Activated B cell treated with CpG ODN at 0.5 μM for 24 hours (primary cell): ENCODE measurements at places on chromosomes 4 and X.

DNA sequence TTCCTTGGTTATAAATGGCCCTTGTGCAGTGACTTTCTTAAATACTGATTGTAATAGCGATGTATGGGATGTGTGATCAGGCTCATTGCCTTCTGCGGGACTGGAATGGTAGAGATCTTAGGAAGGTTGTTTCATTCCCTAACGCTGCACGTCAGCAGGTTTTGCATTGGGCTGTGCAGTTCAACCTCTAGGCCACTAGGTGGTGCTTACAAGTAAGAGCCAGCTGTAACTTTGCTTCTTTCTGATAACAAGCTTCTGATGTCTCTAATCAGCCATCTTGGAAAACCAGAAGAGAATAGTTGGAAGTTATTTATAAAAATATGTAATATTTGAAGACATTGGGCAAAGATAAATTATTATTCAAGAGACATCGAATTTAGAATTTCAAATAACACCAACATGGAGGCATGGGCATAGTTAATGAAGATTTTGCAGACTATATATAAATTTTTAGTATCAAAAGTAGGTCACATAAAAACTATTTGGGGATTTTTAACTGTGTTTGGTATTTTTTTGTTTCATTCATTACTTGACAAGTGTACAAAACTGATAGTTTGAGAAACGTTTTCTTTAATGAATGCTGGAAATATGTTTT, 339.7 kb upstream of the PCDH7 start:
- no peak overlapping the region for H3K27ac ChIP-seq
- H3K27me3 ChIP-seq: no peaks in the 10 kb centered on the region
- no peaks in the 10 kb centered on the region for H3K4me1 ChIP-seq
- H3K4me3 ChIP-seq: no peak overlapping the region
- H3K36me3 ChIP-seq: no peaks in the 10 kb centered on the region

DNA sequence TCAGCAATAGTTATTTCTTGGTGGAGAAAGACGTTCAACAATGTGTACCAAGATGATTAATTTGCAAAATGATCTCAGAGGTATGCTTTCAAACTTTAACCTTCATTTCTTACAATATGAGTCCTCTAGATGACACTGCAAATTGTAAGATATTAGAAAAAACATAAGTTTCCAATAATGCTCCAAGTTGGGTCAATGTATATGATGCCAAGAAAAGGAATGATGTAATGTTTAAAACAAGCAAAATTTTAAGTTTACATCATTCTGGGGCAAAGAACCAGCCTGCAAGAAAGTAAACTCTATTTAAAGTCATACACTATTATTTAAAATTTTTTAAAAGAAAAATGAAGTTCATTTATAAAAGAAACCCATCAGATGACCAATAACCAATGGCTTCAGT, 56.1 kb downstream of the PRSS12 start:
- DNase-seq: no peak
- H3K36me3 ChIP-seq: no peaks in the 10 kb centered on the region

DNA sequence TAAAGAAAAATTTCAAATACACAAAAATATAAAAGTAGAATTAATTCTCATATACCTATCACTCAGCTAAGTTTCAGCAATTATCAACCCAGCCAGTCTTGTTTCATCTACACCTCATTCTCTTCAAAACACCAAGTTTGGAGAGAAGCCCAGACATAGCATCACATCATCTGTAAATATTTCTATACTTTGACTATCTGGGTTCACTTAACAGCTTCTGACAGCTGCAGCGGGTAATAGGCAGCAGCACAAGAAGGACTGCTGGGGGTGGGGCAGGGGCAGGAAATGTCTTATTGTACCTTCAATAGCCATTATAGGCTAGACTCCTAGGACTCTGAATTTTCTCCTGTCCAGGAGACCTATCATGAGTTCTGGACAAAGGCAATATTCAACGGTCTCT, 54.1 kb downstream of the PHF8 start:
- H3K27me3 ChIP-seq: no peaks in the 10 kb centered on the region
- H3K4me3 ChIP-seq: no peak overlapping the region
- H3K4me1 ChIP-seq: no peaks in the 10 kb centered on the region
- no peak for DNase-seq
- no peak overlapping the region for H3K27ac ChIP-seq

GRCh38 chrX:41312786-41313185, 21.2 kb upstream of the DDX3X start:
- no peak for DNase-seq
- H3K4me3 ChIP-seq: no peak overlapping the region
- H3K27me3 ChIP-seq: no peaks in the 10 kb centered on the region
- H3K27ac ChIP-seq: no peak overlapping the region
- no peaks in the 10 kb centered on the region for H3K4me1 ChIP-seq
- no peaks in the 10 kb centered on the region for H3K36me3 ChIP-seq

- H3K36me3 ChIP-seq: no peaks in the 10 kb centered on the region
- H3K27me3 ChIP-seq: no peaks in the 10 kb centered on the region
- no peaks in the 10 kb centered on the region for H3K4me1 ChIP-seq
- H3K27ac ChIP-seq: no peak overlapping the region
- no peak overlapping the region for H3K4me3 ChIP-seq
Measured at GRCh38 chr4:3009422-3009821, 46.1 kb downstream of the GRK4 start.

GRCh38 chr4:133598779-133599178, 449.7 kb downstream of the PCDH10 start:
- DNase-seq: no peak
- no peak overlapping the region for H3K27ac ChIP-seq
- H3K27me3 ChIP-seq: no peaks in the 10 kb centered on the region
- no peak overlapping the region for H3K4me3 ChIP-seq
- no peaks in the 10 kb centered on the region for H3K36me3 ChIP-seq
- H3K4me1 ChIP-seq: no peaks in the 10 kb centered on the region

GRCh38 chrX:10254739-10255138, 98.0 kb downstream of the CLCN4 start:
- no peaks in the 10 kb centered on the region for H3K36me3 ChIP-seq

- H3K36me3 ChIP-seq: no peaks in the 10 kb centered on the region
- no peak overlapping the region for H3K4me3 ChIP-seq
Measured at GRCh38 chr4:17336524-17336961, 175.3 kb downstream of the QDPR start.

DNA sequence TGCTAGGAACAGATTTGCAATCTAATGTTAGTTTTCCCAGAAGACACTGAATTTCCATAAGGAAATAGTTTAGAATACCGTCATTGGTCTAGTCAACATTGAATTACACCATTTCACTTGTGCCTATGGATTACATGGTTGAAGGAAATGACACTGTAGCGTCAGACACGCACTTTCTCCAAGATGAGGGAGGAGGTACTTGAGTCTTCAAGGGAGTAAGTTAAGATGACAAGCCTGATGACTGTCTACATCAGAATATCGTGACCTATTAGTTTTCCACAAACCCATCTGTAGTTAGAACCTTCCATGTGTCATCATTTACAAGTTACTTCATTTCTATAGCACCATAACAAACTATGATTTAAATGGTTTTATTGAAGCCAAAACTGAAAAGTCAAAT, 153.7 kb downstream of the AMELX start:
- H3K4me1 ChIP-seq: no peaks in the 10 kb centered on the region
- no peaks in the 10 kb centered on the region for H3K36me3 ChIP-seq
- no peak for DNase-seq
- no peak overlapping the region for H3K27ac ChIP-seq
- H3K27me3 ChIP-seq: no peaks in the 10 kb centered on the region

- DNase-seq: no peak
- H3K4me3 ChIP-seq: no peak overlapping the region
- no peak overlapping the region for H3K27ac ChIP-seq
- H3K4me1 ChIP-seq: no peaks in the 10 kb centered on the region
Measured at GRCh38 chrX:123432361-123433150, 248.5 kb downstream of the GRIA3 start.

GRCh38 chr4:4443821-4444220, 56.9 kb downstream of the NSG1 start:
- no peaks in the 10 kb centered on the region for H3K4me1 ChIP-seq
- no peaks in the 10 kb centered on the region for H3K27me3 ChIP-seq
- DNase-seq: no peak
- no peak overlapping the region for H3K27ac ChIP-seq
- H3K36me3 ChIP-seq: peaks cover 20% of the 10 kb centered on the region
- H3K4me3 ChIP-seq: no peak overlapping the region

DNA sequence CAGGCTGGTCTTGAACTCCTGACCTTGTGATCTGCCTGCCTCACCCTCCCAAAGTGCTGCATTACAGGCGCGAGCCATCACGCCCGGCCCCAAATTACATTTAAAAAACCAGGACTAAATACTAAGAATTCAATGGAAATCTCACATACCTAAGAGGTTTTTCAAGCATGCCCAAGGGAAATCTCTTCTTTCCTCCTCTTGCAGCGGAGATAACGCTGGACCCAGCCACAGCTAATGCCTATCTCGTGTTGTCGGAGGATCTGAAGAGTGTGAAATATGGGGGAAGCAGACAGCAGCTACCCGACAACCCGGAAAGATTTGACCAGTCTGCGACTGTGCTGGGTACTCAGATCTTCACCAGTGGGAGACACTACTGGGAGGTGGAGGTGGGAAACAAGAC, 7.4 kb downstream of the TRIML1 start:
- no peak for DNase-seq
- no peaks in the 10 kb centered on the region for H3K36me3 ChIP-seq
- no peaks in the 10 kb centered on the region for H3K4me1 ChIP-seq
- H3K4me3 ChIP-seq: no peak overlapping the region
- no peak overlapping the region for H3K27ac ChIP-seq
- no peaks in the 10 kb centered on the region for H3K27me3 ChIP-seq

DNA sequence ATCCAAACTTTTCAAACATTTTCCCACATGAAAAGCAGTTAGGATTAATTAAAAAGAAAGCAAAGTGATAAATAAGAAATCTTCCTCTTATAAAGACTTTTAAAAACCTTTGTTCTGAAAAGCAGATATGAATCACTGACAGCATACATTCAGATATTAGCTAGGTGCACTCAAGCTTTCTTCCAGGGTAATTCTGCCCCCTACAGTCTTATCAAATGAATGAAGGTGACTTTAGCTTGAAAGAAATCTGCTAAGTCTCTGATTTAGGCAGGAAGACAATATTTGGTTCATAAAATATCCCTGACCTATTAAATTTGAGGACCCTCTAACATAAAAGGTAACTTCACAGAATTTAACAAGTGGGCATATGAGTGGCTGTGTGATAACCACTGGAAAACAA, 209.1 kb upstream of the FAM47A start:
- H3K27me3 ChIP-seq: no peaks in the 10 kb centered on the region
- no peak for DNase-seq
- no peak overlapping the region for H3K4me3 ChIP-seq
- H3K36me3 ChIP-seq: no peaks in the 10 kb centered on the region

- H3K27me3 ChIP-seq: no peaks in the 10 kb centered on the region
- no peak overlapping the region for H3K27ac ChIP-seq
- no peaks in the 10 kb centered on the region for H3K36me3 ChIP-seq
- H3K4me1 ChIP-seq: no peaks in the 10 kb centered on the region
- H3K4me3 ChIP-seq: no peak overlapping the region
Measured at GRCh38 chrX:140804292-140804691, 94.7 kb downstream of the LINC00632 start.

DNA sequence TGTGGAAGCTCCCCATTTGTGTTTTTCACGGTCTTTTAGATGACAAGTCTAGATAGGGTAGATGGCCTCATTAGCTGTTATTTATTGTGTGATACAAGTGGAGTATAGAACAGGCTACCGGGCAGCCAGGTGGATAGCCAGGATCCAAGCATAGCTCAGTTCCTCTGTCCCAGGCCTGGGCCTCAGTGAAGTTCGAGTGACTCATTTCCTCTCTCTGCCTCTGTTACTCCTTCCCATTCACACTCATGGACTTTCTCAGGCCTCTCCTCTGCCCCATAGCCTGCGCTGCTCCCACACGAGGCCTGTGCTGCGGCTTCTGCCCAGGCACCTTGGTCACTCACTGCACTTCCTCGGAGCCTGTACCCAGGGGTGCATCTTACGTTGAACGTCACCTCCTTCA, 54.5 kb downstream of the TENM3 start:
- H3K4me3 ChIP-seq: no peak overlapping the region
- H3K36me3 ChIP-seq: no peaks in the 10 kb centered on the region
- no peaks in the 10 kb centered on the region for H3K4me1 ChIP-seq
- H3K27ac ChIP-seq: no peak overlapping the region

DNA sequence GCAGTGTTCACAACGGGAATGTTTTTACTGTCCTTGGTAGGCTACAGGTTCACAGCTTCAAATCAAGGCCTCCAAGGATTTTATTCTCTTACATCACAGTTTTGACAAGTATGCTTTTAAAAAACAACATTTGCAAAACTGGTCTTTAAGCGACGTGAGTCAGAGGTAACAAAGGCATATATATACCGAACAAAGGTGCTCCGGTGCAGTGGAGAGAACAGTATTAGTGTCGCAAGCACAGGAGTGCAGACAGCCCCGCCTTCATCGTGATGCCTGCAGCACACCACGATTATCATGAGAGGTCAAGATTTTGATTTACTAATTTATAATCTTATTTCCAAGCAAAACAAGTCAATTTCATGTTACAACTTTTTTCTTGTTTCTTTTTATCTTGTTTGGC, 90.8 kb downstream of the GATB start:
- no peak overlapping the region for H3K4me3 ChIP-seq
- DNase-seq: no peak
- peaks cover 8% of the 10 kb centered on the region for H3K36me3 ChIP-seq
- no peak overlapping the region for H3K27ac ChIP-seq
- no peaks in the 10 kb centered on the region for H3K27me3 ChIP-seq
- H3K4me1 ChIP-seq: no peaks in the 10 kb centered on the region

DNA sequence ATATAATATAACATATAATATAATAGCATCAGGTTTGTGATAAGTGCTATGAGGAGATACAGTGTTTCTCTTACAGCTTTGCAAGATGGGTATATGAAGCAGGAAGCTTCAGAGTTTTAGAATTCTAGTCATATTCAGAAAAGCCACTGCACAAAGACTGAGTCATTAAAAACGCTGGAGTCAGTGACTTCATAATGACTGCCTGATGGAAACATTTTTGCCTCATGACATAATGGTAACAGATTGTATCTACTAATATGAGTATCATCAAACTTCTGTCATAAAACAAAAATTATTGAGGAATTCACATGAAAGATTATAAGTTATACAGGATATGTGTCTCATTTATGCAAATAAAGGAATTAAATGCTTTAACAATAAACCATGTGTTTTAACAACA, 46.8 kb downstream of the EPHA5 start:
- H3K4me3 ChIP-seq: no peak overlapping the region
- no peaks in the 10 kb centered on the region for H3K4me1 ChIP-seq
- no peaks in the 10 kb centered on the region for H3K27me3 ChIP-seq
- no peak for DNase-seq
- H3K36me3 ChIP-seq: no peaks in the 10 kb centered on the region
- no peak overlapping the region for H3K27ac ChIP-seq

GRCh38 chrX:29535212-29536162, 679.9 kb upstream of the MAGEB2 start:
- H3K36me3 ChIP-seq: no peaks in the 10 kb centered on the region
- no peak for DNase-seq
- no peaks in the 10 kb centered on the region for H3K4me1 ChIP-seq
- no peak overlapping the region for H3K27ac ChIP-seq
- H3K4me3 ChIP-seq: no peak overlapping the region

DNA sequence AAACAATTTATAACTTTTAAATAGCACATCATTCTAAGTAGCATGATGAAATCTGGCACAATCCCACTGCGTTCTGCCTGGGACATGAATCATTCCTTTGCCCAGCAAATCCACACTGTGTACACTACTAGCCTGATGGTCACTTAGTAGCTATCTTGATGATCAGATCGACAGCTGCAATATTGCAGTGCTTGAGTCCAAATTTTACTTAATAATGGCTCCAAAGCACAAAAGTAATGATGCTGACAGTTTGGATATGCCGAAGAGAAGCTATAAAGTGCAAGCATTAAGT, 86.6 kb upstream of the NPNT start:
- H3K36me3 ChIP-seq: peaks cover 4% of the 10 kb centered on the region
- H3K4me1 ChIP-seq: no peaks in the 10 kb centered on the region
- H3K27me3 ChIP-seq: no peaks in the 10 kb centered on the region
- DNase-seq: no peak
- H3K4me3 ChIP-seq: no peak overlapping the region
